ENCODE measurements at places on chromosomes 6 and 20.

DNA sequence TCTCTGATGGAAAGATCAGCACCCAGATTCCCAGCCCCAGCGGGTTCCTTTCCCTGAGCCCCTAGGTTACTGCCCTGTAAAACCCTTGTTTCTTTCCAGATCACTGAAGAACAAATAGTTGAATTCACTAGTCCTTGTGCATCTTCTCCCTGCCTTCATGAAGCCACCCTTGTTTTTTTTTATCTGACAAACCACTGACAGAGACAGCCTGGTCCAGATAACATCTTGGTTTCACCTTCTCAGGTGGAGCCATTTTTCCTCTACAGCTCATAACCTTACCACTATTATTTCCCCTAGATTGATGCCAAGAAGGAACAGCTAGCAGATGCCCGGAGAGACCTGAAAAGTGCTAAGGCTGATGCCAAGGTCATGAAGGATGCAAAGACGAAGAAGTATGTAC lies 15.9 kb upstream of the PLCG1 start:
- no peak for DNase-seq

GRCh38 chr20:9831032-9831431 lies 7.8 kb downstream of the PAK5 start:
- DNase-seq: no peak

- no peak for DNase-seq
These were observed 17.5 kb downstream of the L3MBTL1 start for GRCh38 chr20:43525021-43525420.

DNA sequence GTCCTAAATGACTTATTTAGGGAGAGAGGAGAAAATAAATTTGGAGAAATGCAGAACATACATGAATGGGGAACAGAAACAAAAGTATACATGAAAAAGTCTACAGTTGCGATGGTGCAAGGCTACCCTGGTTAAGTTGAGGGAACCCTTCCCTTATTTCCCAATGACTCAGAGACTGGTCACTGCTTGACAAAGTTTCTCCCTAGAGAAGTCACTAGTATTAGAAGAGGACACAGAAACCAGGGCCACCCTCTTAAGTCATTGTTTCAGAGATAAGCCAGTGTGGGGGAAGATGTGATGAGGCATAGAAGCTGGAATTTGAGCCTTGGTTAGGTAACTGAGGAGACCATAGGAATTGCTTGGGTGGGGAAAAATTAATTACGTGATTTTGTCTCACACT lies 24.4 kb upstream of the EDN1 start:
- DNase-seq: no peak

- no peak for DNase-seq
These were observed 88.0 kb upstream of the TULP1 start for GRCh38 chr6:35600659-35601125.

- no peak for DNase-seq
These were observed 90.0 kb downstream of the PLG start for GRCh38 chr6:160791981-160792418.

DNA sequence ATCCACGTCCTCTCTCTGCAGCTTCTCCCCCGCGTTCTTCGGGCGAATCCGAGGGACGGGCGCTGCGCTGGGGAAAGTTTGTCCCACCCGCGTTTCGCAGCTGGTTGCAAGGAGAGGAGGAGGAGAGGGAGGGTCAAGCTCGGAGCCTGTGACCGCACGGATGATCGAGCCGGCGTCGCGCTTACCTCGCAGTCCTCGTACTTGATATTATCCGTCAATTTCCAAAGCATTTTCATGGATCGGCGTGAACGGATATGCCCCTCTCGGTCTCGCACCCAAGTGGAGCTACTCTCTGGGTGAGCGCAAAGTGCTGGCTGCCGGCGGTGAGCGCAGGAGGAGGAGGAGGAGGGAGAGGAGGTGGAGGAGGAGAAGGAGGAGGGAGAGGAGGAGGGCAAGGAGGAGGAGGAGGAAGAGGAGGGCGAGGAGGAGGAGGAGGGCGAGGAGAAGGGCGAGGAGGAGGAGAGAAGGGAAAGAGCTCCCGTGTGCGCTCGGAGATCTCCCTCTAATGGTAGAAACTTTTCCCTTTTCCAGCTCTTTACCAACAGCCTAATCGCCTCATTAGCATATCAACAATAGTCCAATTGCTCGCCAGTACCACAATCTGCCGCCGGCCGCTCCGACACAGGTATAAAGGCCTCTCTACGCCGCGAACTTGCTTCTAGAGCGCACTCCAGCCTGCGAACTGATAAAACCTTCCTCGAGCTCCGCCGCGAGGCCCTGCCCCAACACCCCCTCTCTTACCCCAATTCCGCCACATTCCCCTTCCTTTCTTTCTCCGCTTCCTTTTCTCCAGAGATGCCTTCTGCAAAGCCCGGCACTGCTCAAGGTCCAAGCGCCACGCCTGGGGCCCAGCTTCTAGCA lies at the start of gene TFAP2A:
Gene TFAP2A, minus strand, starts transcription at position 319 of the 861 bp plus-strand sequence. Its CDS starts 83 bp downstream, at position 236.
- no peak for DNase-seq

GRCh38 chr6:16921399-16922110 lies 160.3 kb upstream of the ATXN1 start:
- DNase-seq: no peak

GRCh38 chr6:159097256-159097655 lies 52.5 kb upstream of the TAGAP start:
- no peak for DNase-seq

DNA sequence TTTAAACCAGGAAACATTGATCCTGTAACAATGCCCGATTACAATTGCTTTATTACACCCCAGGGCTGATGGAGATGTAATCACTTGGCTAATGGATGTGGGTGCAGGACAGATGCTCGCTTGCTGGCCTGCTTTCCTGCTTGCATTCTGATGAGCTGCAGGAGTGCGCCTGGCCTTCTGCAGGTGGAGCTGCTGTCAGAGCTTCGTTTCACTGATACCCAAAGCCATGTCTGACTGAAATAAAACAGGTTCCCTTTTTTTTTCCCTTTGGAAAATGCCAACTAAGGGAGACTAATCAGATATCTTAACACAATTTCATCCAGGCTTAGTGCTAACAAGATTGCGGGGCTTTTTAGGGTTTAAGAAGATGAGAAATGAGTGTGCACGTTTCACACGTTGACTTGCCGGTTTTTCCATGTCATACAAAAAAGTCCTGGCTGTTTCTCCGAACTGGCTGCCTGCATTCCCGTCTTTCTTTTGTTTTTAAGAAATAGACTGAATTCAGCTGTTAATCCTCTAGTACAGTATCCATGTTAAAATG lies 60.7 kb downstream of the VAPB start:
- DNase-seq: no peak

- DNase-seq: no peak
These were observed 83.2 kb upstream of the TBX18 start for GRCh38 chr6:84847390-84848160.

- no peak for DNase-seq
These were observed 75.1 kb upstream of the DUSP22 start for GRCh38 chr6:217048-217659.

DNA sequence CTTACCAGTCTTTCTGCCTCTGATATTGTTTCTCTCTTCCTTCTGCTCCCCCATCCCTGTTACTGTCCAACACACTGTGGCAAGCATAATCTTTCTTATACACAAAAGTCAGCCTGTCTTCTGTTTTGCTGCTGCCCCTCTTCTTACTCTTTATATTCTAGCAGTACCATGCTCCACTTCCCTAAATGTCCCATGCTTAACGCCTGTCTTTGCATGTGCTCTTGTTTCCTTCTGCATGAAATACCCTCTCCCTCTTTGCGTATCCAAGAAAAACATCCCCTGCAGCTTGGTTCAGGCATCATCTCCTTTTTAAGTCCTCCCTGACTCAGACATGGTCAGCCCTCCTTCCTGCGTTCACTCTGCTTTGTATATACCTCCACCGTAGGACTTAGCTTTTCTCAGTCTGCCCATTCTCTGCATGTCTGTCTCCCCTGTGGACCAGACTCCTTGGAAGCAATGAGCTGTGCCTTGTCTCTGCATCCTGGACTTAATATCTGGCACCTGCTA lies 103.9 kb downstream of the CTNNBL1 start:
- no peak for DNase-seq

GRCh38 chr6:113289166-113289565 lies 568.0 kb upstream of the MARCKS start:
- DNase-seq: no peak

DNA sequence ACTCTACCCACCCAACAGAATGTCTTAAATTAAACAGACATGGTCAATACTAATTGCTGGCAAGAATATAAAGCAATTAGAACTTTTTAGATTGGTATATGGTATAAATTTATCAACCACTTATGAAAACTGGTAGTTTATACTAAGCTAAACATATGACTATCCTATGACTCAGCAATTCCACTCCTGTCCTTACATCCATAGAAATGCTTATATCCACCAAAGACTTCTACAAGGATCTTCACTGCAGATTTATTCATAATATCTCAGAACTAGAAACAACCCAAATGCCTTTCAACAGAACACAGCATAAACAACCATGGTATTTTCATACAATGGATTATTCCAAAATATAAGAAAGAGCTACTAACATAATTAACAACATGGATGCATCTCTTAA lies 4.6 kb downstream of the ZNF184 start:
- DNase-seq: no peak

DNA sequence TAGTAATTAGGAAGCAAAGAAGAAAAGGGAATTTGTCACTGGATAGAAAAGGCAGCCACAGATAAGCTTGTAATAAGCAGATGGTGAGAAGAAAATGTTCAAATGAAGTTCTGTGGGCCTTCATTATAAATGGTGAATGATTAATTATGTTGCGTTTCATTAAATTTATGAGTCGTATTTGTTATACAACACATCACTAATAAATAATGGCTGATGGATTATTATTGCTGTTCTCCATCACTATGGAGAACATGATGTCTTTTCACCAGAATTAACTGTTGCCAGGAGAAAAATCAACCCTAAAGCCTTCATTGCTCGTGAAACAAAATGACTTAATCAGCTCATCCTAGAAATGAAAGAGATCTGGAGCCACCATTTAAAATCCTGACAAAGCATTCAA lies 158.5 kb downstream of the BTBD3 start:
- no peak for DNase-seq

- DNase-seq: no peak
These were observed 315.1 kb downstream of the HDGFL1 start for GRCh38 chr6:22884456-22884855.

- DNase-seq: no peak
These were observed 81.5 kb downstream of the MYLK4 start for GRCh38 chr6:2669067-2669700.

- DNase-seq: peak; percentile 3
These were observed at the start of gene GPR6 for GRCh38 chr6:109978174-109979032. Gene GPR6, plus strand, starts transcription at chr6:109978311. Its CDS starts 802 bp downstream, at chr6:109979113.

DNA sequence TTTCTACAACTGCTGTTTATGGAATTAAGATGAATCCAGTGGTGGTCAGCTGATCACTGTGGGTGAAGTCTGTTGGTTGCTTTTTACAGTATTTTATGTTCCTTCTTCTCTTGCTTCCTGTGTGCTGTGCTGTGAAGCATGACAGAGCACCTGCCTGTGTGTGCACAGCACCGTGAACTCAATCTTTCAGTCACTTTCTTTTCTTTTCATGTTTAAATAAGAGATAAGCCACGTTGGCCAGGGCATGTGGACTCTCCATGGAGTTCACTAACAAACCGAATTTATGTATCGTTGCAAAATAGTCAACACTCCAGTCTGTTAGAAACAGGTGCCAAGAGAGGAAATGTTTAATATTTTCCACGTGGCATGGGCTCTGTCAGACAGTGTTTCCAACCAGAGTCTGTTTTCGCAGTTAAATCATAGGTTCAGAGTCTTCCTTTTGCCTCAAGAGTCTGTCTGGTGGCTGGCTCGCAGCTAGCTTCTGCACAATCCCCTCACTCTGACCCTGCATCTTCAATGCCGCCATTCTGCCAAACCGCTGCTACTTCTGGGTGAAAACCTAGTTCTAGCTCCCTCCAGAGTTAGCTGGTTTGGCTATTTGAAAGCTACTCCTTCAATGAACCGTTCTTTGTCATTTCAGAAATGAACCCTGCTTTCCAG lies 73.2 kb downstream of the QRSL1 start:
- no peak for DNase-seq

DNA sequence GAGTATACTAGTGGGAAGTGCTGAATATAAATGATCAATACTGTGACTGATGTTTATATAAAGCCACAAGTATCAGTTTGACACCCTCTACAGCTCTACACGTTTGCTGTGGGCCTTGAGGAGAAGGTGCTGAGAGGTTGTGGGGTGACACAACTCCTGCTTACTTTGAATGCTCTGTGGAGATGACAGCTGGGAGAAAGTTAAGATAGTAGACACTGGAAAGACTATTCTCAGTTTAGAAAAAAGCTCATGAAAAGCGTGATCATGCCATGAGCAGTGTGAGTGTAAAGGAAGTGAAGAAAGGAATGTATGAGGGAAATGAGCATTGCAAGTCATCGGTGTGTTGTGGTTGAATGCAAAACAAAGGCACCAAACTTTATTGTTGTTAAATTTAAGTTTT lies 215.8 kb downstream of the UTRN start:
- DNase-seq: no peak

GRCh38 chr6:45709781-45710220 lies 305.9 kb downstream of the CLIC5 start:
- DNase-seq: no peak

DNA sequence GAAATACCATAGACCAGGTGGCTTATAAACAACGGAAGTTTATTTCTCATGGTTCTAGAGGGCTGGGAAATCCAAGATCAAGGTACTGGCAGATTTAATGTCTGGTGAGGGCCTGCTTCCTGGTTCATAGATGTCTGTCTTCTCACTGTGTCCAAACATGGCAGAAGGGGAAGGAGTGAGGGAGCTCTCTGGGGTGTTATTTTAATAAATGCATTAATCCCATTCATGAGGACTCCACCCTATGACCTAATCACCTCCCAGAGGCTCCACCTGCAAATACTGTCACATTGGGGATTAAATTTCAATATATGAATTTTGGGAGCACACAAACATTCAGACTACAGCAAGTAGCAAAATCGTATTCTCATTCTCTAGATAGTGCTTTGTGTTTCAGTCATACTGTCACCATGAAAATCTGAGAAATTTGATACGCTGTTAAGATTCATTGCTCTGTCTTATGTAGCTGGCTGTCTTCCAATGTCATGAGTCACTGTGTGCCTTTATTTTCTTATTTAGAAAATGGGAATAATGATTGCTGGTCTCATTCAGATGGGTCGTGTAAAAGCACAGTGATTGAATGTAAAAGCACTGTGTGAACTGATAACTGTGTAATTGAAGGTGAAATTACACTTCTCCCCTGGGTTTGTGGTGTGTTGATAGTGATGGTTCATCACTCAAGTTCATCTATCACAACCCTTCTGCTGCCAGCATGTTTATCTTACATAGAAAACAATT lies 8.9 kb upstream of the ERVFRD-1 start:
- no peak for DNase-seq

GRCh38 chr6:108958900-108959770 lies 110.9 kb downstream of the ARMC2 start:
- DNase-seq: peak; percentile 70
